Activated T-helper 2 cell treated with anti-CD3 and anti-CD28 coated beads, Interferon-gamma antibody, Interleukin-2, Interleukin-4, amounts not matched to agents 10 μg/mL and 5 μg/mL and 100 μg/mL, durations not matched to agents 14 hours and 24 hours and 36 hours (primary cell): ENCODE measurements at places on chromosomes 13 and 19. TPM values are rescaled to one million over a fixed set of nuclear protein-coding genes. Genes with fewer than 3 reads are reported as not detected.

The ZNF559 gene
- total RNA-seq = 8.2 and 8.4 TPM in 2 replicates

The PCDH9 gene
- total RNA-seq = 0.11 and 0.18 TPM in 2 replicates

The ERICH4 gene
- not detected in 2 replicates for total RNA-seq

The GNG7 gene
- 0.16 TPM in 2 replicates for total RNA-seq

DNA sequence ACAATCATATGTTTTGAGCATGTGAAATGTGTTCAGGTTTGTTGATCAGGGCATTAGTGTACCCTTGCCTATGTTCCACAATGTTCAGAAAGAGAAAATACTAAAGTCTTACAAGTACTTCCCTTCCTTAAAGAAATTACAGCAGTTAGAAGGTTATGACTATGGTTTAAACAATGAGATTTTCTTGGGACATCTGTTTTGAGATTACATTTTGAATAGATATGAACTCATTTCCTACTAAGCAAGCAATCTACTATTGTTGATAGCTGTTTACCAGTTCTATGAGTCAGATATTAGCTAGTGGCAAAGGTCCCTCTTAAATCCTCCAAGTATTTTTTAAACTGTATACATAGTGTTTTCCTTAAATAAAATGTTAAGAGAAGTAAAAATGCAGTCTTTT, 241.3 kb downstream of the DACH1 start:
- no peaks in the 10 kb centered on the region for H3K36me3 ChIP-seq
- no peak for DNase-seq
- no peak overlapping the region for H3K27ac ChIP-seq
- no peaks in the 10 kb centered on the region for H3K27me3 ChIP-seq
- no peak overlapping the region for H3K4me3 ChIP-seq

GRCh38 chr13:45300190-45300985, 40.6 kb downstream of the TPT1 start:
- H3K27me3 ChIP-seq = peaks cover 10% of the 10 kb centered on the region
- DNase-seq = no peak
- peaks cover 3% of the 10 kb centered on the region for H3K36me3 ChIP-seq
- H3K4me3 ChIP-seq = no peak overlapping the region
- H3K27ac ChIP-seq = no peak overlapping the region

DNA sequence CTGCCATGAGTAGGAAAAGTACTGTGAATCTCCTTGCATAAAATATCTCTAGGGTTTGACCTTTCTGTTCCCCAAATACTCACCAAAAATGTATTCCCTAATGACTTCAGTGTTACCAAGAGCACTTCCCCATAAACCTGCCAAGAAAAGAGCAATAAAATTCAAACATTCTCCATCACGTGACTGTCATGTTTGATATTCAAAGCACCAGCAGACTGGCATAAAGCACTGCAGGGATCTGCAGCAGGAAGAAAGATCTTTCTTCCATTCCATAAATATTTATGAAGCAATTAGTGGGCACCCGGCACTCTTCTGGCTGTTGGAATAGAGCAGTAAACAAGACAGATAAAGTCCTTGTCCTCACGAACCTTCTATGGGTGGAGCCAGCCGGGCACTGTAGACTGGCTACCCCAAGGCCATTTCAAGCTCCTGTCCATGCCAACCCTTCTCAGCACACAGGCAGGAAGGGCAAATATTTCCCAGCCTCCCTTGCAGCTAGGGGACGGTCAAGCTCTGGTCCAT, 20.3 kb downstream of the PLA2G4C start:
- H3K36me3 ChIP-seq = peaks cover 8% of the 10 kb centered on the region
- peaks cover 3% of the 10 kb centered on the region for H3K4me1 ChIP-seq
- H3K4me3 ChIP-seq = no peak overlapping the region
- no peak overlapping the region for H3K27ac ChIP-seq
- no peaks in the 10 kb centered on the region for H3K27me3 ChIP-seq

DNA sequence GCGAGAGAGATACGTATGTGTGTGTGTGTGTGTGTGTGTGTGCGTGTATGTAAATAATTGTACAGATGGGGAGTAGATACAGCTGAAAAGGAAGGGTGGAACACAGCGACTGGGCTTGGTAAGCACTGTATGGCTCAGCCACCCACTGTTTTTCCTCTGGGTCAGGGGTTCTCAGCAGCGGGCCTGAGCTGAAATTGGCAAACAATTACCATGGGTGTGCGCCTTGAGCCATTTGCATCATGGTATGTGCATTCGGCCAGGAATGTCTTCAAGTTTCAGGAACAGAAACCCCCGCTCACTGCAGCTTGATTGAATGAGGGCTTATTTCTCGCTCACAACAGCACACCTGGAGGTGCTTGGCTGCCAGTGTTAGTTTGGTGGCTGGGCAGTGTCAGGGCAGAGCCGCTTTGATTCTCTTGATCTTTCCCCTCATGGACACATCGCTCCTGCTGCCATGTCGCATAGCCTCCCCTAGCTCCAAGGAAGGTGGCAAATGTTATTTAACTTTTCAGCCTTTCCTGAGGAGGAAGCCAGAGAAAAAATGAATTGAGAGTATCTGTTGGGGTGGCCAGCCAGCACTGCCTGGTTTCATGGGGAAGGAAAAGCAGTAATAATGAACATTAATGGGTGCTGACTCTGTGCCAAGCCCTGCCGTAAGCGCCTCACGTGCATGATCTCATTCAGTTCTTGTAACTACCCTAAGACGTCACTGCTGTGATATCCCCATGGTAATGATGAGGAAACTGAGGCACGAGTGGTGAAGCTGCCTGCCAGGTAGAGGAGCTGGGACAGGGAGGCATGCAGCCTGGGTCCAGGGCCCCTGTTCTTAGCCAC, 126.9 kb downstream of the SIPA1L3 start:
- H3K27ac ChIP-seq = no peak overlapping the region
- no peak for DNase-seq
- no peaks in the 10 kb centered on the region for H3K27me3 ChIP-seq
- no peaks in the 10 kb centered on the region for H3K36me3 ChIP-seq
